ENCODE measurements at places on chromosomes 7 and 10. TPM values are rescaled to one million over a fixed set of nuclear protein-coding genes. Genes with fewer than 3 reads are reported as not detected.

DNA sequence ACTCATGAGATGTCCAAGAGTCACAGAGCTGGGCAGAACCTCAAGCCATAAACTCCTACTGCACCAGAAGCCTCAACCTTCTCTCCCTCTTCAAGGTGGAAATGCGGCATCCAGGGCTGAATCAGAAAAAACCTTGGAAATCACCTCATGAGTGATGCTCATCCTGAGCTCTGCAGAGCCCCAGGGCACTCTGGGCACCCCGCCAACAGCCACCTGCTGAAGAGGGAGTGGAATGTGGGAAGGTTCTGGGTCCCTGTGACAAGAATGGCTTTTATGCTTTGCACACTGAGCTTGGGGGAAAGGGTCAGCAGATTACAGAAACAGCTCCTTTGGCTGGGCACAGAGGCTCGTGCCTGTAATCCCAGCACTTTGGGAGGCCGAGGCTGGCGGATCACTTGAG is 18.8 kb downstream of the NUDT1 start:
- H3K27ac ChIP-seq: no peak overlapping the region
- H3K27me3 ChIP-seq: no peaks in the 10 kb centered on the region
- H3K4me1 ChIP-seq: peaks cover 11% of the 10 kb centered on the region
- peaks cover 14% of the 10 kb centered on the region for H3K36me3 ChIP-seq
- no peak overlapping the region for H3K4me3 ChIP-seq
- no peak for DNase-seq

CALCR gene
- not detected for total RNA-seq

CFAP70 gene
- 0.71 TPM for total RNA-seq

ZNF248 gene
- 7.3 TPM for total RNA-seq

BTBD16 gene
- not detected for total RNA-seq

Measured in activated CD4-positive, alpha-beta T cell treated with anti-CD3 and anti-CD28 coated beads for 36 hours (primary cell).